ENCODE measurements at places on chromosomes 3 and 15.

GRCh38 chr3:98109807-98110549 lies 20.5 kb upstream of the OR5H1 start:
- DNase-seq, result no peak

GRCh38 chr3:143124601-143125520 lies 5.3 kb downstream of the CHST2 start:
- DNase-seq, result no peak

DNA sequence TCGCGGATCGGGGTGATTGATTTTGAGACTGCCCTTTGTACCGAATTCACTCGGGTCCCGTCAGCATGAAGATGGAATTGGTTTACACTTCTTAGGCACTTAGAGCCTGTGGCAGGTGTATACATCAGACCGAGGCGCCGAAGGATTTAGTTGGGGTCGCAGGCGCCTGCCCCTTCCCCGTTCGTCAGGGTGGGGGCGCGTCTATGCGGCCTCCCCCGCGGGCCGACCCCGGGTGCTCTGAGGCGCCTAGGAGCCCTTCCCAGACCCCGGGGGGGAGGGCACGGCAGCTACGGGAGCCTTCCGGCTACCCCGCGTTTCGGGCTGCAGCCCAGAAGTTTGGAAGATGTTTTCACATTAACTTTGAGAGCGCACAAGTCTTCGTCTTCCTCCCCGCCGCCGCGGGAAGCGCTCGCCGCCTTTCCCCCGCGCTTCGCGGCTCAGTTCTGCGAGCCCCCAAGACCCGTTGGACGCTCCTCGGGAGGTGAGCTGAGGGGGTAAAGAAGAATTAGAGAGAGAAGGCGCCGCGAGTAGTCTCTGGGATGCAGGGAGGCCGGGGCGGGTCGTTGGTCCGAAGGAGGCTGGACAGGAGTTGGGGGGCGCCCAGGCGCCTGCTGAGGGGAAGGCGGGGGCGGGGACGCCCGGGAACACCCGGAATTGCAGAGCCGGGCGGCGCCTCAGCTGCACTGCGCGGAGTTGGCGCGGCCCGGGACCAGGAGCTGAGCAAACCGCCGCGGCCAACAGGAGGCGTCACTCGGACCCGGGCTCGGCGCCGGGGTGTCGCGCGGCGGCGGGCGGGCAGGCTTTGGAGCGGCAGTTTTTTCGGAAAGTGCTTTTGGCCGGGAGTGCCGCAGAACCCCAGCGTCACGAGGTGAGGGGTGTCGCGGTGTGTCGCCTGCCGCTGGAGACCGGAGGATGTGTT lies 780 bp downstream of the TIPARP start:
- peak; percentile 77 for DNase-seq

DNA sequence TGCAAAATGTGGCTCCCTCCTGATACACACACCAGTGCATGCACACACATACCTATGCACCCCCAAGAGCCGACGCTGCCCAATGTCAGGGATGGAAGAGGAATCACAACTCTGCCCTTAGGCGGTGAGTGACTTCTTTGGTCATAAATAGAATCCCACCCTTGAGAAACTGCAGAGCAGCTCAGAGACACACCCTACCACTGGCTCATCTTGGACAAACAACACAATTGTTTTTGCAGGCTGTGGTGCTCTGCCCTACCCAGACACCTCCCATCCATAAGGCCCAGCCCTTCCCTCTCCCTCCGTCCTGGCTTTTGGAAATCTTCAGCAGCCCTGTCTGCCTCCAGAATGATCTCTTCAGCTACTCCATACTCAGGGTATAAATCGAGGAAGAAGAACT lies 73.8 kb upstream of the HRH1 start:
- no peak for DNase-seq

- no peak for DNase-seq
Observed at GRCh38 chr15:52441841-52442240, 86.8 kb downstream of the MYO5A start.

Measured in hematopoietic multipotent progenitor cell treated with erythropoietin and hydrocortisone succinate and interleukin-3 and kit ligand, for 4 days (in vitro differentiated cells).